ENCODE measurements at places on chromosomes 7 and 10.

DNA sequence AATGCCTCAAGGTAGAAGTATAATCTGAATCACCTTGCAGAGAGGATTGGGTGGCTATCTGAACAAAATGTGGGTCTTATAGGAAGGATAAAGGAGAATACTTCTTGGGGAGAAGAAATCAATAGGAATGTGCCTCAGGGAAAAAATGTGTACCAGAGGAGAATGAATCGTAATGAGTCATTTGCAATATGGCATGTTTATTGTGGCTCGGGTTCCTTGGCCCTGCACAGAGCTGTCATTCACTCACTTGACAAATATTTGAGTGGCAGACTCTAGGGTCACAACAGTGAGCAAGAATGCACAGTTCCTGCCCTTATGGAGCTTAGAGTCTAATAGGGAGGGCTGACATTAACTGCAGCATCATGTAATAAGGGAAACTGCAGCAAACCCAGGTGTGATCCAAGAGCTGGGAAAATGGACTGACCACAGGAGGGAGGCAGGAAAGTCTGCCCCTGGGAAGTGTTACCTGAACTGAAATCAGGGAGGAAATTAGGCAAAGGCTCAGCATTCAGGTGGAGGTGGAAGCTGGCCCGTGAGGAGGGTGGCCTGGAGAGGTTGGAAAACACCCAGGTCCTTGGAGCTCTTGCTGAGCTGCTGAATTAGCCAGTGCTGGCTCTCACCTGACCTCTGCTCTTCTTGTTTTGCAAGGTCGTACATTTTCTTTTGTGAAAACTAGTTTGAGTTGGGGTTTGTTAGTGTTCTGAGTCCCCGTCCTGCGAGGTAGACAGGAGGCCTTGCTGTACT, 203.9 kb downstream of the FRMD4A start:
- DNase-seq: no peak

DNA sequence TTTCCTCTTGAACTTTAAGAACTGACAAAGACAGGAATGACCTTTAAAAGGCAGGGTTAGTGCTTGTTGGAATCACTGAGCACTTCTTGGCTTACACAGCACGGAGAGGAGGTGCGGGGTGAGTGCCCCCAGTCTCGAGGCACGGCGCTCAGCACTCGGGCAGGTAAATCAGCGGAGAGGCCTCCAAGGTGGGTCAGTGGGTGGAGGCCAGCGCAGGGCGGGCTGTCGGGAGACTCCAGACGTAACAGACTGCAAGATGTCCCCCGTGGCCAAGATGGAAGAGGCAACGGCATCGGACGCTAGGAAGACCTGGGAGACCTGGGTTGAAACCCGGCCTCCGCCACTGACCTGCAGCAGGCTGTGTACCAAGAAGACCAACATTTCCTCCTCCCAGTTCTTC, 149.4 kb downstream of the MAD1L1 start:
- DNase-seq: no peak

- no peak for DNase-seq
These were observed 20.4 kb upstream of the CCSER2 start for GRCh38 chr10:84308021-84308420.

DNA sequence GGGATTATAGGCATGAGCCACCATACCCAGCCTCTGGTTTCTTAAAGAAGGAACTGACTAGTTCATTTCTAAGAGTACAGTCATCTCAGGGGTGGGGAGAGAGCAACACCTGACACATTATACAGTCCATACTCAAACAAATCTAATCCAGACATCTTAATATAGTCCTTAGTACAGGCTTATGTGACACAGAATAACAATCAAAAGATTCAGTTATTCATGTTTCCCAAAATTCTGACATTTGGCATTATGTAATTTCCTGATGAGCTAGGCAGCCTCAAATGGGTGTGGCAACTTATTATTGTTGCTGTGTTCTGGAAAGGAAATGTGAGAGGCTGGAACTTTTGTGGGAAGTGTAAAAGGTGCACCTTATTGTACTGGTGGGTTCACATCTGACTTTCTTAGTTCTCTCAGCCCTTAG, 116.3 kb downstream of the WDFY4 start:
- DNase-seq: no peak

- DNase-seq: peak; percentile 66
These were observed 560.5 kb downstream of the PARD3 start for GRCh38 chr10:34254596-34254995.

- DNase-seq: no peak
These were observed 144.7 kb upstream of the INHBA start for GRCh38 chr7:41847606-41848005.

DNA sequence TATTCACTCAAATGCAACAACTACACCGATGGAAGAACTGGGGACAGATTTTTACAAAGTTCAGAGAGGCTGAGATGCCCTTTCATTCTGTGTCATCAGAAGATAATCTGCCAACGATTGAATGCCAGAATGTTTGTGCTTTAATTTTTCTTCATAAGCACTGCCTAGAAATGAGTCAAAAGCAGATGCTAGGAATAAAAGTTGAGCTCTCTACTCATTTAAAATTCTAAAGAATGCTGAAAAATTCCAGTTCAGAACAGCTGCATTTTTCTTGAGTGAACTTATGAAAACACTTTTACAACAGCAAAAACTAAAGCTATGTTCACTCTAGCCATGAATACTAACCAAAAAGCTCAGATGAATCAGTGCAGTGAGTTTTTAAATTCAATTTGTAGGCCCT, 22.3 kb upstream of the FAM133B start:
- DNase-seq: no peak

DNA sequence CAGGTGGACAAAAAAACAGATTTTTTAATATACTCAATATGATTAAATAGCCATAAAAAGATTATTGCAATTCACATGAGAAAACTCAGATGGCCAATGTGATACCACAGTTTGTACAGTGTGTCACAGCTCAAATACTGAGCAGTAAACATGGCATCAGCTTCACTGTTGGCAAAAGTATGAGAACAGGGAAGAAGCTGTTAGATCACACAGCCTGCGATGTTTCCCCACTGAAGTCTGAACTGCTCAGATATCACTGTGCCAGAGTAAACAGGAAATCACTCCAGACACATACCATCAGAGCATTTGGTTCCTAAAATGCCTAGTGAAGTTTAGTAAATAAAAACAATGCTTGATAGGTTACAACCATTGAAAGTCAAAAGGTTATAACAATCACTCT, 347.8 kb downstream of the ETV1 start:
- DNase-seq: no peak

DNA sequence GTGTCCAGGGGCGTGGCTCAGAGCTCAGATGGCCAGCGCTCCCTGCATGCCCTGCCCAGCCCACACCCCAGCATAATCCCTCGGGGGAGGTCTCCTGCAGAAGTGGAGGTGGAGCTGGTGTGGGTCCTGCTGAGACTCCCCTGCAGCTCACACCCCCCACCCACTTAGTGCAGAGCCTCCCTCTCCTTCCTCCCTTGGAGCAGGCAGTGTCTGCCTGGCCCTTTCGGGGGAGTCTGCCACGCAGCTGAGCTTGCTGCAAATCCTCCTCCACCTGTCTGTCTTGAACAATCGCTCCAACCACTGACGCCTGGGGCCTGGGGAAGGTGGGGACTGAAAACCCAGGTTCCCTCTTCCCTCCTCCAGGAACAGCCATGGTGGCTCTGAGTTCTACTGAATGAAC, 219.7 kb upstream of the PPP2R2D start:
- no peak for DNase-seq

DNA sequence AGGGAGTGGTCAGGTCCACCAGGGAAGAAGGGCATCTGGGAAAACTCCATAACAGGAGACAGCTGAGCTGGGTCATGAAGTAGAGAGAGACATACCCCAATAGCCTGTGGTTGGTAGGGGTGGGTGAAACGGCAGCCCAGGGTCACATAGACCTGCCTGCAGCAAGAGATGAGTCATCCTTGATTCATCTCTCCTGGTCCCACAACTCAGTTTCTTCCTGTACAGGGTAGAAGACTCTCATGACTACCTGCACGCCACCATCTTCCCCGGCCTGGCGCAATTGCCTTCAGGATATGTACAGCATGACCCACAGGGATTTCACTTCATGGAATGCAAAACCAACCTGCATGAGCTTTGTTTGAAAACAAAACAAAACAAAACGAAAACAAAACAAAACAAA, 45.1 kb upstream of the ADAM12 start:
- no peak for DNase-seq

GRCh38 chr10:91864099-91864498, 45.2 kb downstream of the FGFBP3 start:
- DNase-seq: no peak

DNA sequence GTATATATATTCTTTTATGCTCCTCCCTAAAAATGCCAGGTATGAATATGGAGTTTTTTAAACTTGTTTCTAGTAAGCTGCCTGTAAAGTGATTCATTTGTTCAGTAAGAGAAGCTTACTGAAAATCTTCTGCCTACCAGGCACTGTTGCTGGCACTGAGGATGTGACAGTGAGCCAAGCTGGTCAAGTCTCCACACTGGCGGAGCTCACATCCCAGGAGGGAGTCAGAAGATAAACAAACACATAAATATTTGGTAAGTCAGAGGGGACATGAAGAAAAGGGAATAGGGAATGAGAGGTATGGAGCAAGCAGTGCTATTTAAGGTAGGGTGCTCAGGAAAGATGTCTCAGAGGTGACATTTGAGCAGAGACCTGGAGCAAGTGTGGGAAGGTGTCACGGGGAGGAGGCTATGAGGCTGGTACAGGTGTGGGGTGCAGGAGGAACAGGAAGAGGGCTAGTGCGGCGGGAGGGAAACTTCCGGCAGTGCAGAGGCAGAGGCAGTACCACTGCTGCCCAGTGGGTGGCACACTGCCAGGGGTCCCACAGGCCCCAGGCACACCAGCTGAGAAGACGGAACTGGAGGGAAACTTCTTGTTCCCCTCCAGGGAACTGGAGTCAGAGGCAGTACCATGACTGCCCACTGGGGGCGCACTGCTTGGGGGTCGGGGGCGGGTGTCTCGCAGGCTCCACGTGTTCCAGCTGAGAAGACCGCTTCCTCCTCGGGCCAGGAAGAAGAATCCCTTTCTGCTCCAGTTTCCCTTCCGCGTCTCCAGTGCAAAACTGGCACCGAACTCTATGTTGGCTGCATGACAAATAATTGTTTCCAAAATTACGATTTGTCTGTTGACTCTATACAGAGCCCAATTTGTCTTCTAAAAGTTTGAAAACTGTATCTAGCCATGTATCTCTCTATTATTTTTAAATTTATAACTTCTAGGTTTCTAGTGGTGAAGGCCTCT, 161.0 kb downstream of the TEX36 start:
- DNase-seq: peak; percentile 64

DNA sequence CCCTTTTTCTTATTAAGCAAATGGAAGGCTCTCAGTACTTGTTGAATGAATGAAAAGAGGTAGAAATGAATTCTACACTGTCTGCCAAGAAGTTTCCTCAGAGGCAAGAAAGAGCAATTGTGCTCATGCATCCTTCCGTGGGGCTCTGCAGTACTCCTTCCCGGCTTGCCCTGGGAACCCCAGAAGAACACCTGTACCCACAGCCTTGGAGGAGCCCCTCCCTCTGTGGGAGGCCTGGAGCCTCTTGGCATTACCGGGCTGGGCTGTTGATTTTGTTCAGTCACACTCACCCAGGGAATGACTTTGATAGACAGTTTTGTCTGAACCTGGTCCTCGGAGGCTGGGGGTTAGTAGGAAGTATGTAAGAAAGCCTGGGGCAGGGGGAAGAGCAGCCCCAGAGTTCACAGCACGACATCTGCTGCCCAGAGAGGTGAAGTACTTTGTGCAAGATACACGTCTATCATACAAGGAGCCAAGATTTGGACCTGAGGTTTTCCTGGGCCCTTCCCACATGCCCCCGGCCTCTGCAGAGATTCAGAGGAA, 134.8 kb upstream of the GDF10 start:
- peak; percentile 19 for DNase-seq

DNA sequence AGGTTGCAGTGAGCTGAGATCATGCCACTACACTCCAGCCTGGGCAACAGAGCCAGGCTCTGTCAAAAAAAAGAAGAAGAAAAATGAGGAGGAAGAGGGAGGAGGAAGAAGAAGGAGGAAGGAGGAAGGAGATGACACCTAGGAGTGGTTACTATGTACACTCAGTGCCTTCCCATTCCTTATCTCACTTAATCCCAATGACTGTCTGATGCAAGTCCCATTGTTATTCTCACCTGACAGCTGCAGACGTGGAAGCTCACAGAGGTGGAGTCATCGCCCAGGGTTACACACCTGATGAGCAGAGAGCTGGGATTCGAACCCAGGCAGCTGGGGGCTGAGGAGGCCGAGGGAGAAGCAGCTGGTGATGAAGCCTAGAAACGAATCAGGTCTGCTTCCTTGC, 258.8 kb downstream of the SNX10 start:
- DNase-seq: no peak

DNA sequence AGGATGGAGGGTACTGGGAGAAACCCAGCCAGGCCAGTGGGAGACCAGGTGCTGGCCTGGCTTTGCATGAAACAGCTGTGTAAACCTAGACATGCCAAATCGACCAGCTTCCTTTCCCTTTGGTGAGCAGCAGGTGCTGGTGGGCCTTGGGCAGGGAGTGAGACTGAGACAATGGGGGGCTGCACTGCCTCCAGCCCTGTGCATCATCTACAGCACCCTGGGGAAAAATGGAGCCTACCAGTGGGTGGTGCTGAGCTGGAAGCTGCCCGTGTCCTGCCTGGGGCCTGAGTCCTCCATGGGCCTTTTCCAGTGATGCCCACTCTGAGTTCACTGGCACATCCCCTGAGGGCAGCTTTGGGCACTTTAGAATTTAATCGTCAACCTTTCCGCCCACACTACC, 19.2 kb upstream of the DDC start:
- DNase-seq: no peak

GRCh38 chr10:63421591-63421990, 44.2 kb downstream of the JMJD1C start:
- peak; percentile 70 for DNase-seq

DNA sequence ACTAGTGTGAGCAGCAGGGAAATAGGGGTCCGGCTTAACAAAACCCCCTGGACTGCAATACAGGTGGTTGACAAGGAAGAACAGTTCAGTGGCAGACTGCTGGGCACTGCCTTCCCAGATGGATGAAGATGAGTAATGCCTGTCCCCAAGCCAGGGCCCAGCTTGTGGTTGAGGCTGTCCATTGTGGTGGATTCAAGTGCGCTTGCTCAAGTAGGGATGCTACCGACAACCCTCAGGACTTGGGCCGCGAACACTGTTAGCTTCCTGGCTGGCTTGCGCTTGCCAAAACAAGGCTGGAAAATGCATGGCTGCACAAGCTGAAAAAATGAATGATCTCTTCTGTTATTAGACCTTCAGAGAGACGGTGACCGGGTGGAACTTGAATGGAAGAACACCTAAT, 116.1 kb upstream of the ACBD5 start:
- DNase-seq: no peak

Measured in hematopoietic multipotent progenitor cell treated with erythropoietin and hydrocortisone succinate and interleukin-3 and kit ligand, for 6 days (in vitro differentiated cells).